RWPE1 (cell line): ENCODE measurements at places on chromosomes 13 and 19.

DNA sequence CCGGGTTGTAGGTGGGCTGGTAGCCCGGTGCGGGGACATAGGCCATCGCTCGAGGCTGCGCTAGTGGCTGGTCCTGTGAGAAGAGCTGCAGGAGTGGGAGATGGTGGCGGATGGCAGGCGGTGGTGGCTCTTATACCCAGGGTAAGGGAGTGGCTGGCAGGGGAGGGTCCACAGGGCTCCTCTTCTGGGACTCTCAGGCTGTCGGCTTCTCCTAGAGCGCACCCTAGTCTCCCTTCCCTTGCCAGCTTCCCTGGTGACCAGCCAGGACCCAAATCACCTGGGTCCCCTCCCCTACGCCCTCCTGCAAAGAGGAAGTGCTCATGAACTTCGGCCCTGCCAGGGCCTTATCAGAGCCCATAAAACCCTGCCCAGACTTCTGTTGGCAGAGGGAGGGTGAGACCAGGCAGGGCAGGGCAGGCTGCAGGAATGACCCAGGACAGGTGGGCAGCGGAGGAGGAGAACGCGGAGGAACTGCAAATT, at the start of gene LGALS4:
Gene LGALS4, minus strand, starts transcription at position 105 of the 480 bp plus-strand sequence. Its CDS starts 59 bp downstream, at position 46.
- no peak for DNase-seq

DNA sequence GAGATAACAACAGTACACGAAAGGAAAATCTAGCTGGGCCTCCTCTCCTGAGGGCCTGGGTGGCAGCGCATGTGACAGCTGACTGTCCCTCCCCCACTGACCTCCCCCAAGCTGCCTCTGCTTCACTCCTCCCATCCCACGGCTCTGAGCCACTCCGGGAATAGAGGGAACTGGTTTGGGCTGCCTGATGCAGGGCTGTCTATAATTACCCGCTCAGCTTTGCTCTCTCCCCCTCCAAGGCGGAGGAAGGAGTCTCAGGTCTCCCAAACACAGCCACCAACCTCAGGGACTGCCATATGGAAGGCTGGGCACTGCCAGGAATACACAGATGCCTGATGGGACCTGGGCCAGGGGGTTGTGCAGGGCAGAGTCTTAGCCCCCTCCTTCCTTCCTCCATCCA, 7.9 kb downstream of the NAPA start:
- DNase-seq, result no peak

GRCh38 chr13:106815545-106815944, 247.6 kb upstream of the ARGLU1 start:
- DNase-seq, result no peak

- no peak for DNase-seq
Observed at GRCh38 chr13:76654263-76654662, 231.9 kb downstream of the KCTD12 start.

DNA sequence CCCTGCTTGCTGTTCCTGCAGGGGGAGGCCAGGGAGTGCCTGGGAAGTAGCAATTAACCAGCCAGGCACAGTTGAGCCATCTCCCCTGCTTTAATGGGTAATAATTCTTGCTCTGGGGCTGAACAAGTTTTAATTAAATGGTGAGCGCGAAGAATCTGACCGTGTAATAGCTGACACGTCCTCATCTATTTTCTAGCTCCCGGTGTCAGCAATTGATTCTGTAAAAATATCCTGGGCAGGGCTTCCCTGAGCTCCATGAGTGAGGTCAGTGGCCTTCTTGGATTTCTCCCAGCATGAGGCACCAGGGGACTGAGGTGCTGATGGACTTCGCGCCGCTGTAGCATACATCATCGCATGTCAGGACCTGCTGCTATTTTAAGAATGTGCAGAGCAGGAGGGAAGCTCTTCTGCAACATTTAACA, 26.9 kb downstream of the SIPA1L3 start:
- DNase-seq, result peak; percentile 67

GRCh38 chr13:39350461-39350881, 252.5 kb downstream of the LHFPL6 start:
- DNase-seq, result no peak

- DNase-seq, result peak; percentile 20
Observed at GRCh38 chr13:52665325-52665724, 12.7 kb downstream of the SUGT1 start.

DNA sequence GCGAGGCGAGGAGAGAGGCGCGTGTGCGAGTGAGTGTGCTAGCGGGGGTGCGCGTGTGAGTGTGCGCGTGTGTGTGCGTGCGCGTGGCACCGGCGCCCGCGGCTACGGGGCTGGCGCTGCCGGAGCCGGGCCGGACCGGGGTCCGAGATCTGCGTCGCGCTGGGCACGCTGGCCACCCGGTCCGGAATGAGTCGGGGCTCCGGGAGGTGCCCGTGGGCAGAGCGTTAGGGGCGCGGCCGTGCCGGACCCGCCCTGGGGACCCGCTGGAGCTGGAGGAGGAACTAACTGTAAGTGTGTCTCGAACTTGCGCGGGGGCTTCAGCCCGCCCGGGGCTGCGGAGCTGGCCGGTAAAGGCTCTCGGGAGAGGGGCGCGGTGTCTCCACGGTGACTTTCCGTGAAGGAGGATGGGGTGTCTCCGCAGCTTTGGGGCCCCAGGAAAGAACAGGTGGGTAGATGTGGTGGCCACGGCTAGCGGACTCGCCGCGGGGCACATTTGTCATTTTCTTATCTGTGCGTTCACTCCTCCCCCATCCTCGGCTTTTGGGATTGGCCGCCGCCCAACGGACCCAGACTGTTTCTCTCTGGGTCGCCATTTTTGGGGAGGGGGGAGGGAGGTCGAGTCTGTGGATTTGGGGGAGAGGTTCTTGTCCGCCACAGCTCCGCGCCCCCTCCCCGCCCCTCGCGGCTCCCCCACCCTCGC, 10.1 kb upstream of the SOX1 start:
- no peak for DNase-seq

GRCh38 chr19:31296741-31297390, 52.4 kb downstream of the TSHZ3 start:
- DNase-seq, result no peak

DNA sequence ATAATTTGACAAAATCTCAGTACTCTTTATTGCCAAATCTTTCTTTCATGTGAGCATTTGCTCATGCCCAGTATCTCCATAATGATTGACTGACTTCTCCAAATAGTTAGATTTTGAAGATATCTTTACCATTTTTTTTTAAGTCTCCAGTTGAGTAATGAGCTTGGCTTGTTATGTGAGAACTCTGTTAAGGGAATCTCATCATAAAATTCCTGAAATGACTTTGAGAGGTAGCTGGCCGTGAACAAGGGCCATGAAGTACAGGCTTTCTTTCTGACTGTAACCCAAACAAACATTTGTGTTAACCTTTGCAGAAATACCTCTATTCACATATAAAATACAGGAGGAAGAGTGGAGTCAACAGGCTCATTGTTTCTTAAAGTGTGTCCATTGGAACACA, 449.7 kb downstream of the IRS2 start:
- peak; percentile 4 for DNase-seq
